Fibroblast of skin of left quadriceps (primary cell): ENCODE measurements at places on chromosomes 13 and 19.

DNA sequence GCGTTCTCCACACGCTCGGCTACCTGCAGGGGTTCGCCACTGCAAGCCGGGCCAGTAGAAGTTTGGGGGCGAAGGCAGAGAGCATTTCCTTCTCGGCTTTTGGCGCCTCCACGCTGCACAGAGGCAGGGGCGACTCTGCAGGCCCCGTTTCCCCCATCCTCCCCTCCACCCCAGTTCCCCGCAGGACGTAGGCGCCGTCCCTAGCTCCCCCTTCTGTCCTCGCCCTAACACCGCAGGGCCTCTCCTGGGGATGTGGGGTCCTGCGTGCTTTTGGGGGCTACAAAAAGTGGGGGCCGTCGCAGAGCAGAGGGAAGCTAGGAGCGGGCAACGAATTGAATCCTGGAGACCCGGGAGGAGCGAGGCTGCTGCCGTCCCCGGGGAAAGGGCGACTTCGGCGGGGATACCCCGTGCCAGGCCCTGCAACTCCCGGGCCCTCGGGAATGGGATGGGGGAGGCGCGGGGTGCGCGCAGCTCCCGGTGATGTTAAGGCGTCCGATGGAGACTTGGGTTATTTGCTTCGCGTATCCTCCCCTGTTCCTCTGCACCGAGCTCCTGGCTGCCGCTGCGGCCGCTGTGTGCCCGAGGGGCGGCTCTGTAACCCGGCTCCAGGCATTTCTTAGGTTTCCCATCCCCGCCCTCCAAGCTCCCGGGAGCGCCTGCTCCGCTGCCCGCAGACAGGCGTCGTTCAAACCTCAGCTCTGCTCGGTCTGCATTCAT lies 255.9 kb upstream of the SOX21 start:
- DNase-seq: no peak

- DNase-seq: no peak
Measured at GRCh38 chr13:50527612-50528509, 315.6 kb downstream of the DLEU7 start.

- DNase-seq: no peak
Measured at GRCh38 chr19:41917676-41918075, 10.6 kb downstream of the ERFL start.

DNA sequence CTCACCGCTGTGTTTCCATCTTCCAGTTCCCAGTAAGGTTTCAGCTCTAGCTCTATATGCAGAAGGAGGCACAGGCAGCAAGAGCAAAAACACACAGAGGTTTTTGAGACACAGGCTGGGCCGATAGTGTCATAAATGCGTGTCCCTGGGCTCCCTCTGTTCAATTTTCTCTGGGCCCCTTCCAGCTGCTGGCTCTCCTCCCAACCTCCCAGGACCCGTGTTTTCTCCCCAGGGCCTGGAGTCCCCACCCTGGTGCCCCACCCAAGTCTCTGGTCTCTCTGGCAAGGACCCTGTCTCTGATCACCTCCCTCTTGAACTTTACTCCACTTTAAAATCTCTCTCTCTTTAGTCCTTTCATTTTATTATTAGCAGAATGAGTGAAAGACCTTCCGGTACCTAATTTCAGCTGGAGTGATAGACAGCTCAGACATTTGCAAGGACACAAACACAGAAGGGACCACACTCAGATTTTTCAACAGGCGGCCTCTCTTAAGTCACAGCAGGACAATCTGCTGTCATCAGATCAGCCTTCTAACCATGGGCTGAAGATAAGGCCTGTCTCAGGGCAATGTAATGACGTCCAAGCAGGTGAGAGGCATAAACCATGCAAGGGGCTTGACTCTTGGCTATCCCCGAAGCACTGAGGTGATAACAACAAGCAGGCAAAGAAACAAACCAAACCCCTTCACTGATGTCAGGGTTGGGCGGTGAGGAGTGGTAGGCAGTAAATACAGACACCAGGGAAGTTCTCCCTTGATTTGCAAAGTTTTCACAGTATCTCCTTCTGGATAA lies 190.0 kb upstream of the IRS2 start:
- no peak for DNase-seq

GRCh38 chr13:113305208-113305607 lies 8.2 kb downstream of the LAMP1 start:
- DNase-seq: no peak

DNA sequence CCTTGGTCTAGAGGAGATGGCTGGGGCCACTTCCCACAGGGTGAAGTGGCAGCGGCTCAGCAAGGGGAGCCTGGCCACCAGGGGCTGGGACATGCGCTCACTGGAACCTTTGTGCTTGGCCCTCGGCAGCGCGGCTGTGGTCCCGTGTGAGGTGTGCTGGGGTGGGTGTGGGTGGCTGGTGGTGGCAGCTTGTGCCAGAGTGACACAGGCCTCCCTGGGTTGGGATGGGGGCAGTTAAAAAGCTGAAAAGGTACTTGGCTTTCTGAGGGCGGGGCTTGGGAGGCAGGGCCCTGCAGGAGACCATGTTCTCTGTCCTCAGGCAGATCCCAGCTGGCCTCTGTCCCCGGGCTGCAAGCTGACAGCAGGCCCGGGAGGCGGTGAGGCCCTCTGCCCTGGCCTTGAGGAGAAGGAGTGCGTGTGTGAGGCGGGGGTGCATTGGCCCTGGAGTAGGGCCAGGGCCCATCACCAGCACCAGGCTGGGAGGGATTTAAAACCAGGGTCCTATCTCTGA lies 17.3 kb downstream of the MPND start:
- DNase-seq: no peak

DNA sequence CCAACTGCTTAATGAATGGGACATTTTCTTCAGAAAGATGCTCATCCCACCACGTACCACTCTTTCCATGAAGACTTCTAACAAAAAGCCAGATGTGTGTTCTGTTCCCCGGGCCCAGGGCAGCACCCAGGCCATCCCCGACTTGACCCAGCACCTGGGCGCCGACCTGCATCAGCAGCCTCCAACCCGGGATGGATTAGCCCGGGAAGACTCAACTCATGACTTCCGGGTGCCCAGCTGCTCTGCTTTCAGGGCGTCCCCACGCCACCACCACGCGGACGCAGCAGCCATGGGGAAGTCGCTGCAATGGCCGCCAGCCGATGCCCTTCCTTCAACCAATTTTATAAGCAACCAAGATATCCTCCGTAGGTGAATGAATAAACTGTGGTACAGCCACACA lies 123.8 kb upstream of the TUBA3C start:
- no peak for DNase-seq

DNA sequence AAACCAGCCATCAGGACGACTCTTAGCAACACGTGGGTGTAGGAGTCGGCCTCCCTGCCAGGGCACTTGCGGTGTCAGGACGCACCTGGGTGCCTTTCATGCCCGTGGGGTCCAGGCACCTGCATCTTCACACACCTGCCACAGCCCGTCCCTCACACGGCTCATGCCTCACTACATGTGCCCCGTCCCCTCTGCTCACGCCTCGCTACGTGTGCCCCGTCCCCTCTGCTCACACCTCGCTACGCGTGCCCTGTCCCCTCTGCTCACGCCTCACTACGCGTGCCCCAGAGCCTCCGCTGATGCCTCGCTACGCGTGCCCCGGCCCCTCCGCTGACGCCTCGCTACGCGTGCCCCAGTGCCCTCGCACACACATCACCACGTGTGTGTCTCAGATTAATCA lies 58.0 kb upstream of the F7 start:
- DNase-seq: no peak

- no peak for DNase-seq
Measured at GRCh38 chr19:15332311-15332996, at the start of gene BRD4. Gene BRD4, minus strand, starts transcription at chr19:15332539. Its CDS starts 59,440 bp downstream, at chr19:15273099.

GRCh38 chr13:46817095-46817494 lies 20.1 kb upstream of the ESD start:
- no peak for DNase-seq

GRCh38 chr19:45421947-45422498 lies 1.7 kb downstream of the ERCC1 start:
- no peak for DNase-seq

GRCh38 chr19:13010992-13011652 lies 15.8 kb downstream of the NFIX start:
- no peak for DNase-seq

DNA sequence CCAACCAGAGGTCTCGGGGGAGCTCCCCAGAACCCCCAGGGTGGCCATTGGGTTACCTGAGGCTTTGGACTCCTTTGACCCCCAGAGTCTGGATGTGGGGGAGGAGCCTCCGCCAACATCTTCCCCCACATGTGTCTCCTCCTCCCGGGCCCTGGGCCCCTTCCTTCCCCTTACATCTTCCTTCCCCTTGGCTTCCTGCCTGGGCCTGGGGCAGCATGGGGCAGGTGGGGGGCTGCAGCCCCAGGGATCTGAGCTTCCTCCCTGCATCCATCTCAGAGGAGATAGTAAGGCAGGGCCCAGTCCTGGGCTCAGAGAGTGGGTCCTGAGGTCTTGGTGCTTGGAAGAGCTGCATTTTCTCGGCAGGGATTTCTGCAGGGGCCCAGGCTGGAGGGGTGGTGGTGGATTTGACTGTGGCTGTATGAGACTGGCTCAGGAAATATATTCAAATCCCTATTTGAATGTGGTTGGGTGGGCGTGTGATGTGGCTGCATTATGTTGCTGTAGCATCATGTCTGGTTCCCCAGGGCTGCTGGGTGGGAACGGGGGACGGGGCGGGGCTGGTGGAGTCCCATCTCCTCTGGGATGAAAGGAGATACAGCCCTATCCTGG lies 919 bp downstream of the VAV1 start:
- DNase-seq: no peak

DNA sequence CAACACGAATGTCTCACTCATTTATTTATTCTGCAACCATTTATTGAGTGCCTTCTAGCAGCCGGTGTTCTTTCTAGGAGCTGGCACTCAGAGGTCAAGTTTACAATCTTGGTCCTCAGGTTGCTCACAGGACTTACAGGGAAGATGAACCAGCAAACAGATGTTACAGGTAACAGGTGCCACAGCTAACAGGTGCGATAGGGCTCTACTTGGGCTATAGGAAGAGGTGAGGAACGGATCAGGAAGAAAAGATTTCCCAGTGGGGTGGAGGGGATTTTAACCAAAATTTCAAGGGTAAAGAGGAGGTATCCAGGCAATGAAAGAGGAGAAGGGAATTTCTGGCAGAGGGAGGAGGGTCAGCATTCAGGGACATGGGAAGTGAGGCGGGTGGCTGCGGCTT lies 87.3 kb upstream of the FARP1 start:
- DNase-seq: no peak

DNA sequence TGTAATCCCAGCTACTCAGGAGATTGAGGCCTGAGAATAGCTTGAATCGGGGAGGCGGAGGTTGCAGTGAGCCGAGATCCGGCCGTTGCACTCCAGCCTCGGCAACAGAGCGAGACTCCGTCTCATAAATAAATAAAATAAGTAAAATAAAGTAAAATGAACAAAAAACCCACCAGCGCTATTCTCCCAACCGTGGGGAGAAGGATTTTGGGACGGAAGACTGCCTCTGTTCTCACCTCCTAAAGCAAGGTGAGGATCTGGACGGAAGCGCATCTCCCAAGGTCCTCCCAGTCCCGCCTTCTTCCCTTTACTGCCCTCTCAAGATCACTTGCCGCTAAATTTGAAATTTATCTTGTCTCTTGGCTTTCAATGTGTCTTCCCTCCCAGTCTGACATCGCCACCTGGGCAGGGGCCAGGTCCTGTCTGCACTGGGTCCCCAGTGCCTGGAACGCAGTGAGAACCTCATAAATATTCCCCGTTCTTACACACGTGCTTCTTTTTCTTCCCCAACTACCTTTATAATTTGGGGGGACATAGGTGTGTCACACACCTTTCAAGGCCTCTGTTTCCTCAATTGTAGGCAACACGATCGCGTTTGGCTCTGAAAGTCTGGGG lies 1.2 kb upstream of the DNAJB1 start:
- no peak for DNase-seq

GRCh38 chr19:48656840-48657474 lies 11.0 kb upstream of the CA11 start:
- DNase-seq: peak; percentile 79

GRCh38 chr19:51467864-51468544 lies 9.8 kb upstream of the SIGLEC8 start:
- no peak for DNase-seq

DNA sequence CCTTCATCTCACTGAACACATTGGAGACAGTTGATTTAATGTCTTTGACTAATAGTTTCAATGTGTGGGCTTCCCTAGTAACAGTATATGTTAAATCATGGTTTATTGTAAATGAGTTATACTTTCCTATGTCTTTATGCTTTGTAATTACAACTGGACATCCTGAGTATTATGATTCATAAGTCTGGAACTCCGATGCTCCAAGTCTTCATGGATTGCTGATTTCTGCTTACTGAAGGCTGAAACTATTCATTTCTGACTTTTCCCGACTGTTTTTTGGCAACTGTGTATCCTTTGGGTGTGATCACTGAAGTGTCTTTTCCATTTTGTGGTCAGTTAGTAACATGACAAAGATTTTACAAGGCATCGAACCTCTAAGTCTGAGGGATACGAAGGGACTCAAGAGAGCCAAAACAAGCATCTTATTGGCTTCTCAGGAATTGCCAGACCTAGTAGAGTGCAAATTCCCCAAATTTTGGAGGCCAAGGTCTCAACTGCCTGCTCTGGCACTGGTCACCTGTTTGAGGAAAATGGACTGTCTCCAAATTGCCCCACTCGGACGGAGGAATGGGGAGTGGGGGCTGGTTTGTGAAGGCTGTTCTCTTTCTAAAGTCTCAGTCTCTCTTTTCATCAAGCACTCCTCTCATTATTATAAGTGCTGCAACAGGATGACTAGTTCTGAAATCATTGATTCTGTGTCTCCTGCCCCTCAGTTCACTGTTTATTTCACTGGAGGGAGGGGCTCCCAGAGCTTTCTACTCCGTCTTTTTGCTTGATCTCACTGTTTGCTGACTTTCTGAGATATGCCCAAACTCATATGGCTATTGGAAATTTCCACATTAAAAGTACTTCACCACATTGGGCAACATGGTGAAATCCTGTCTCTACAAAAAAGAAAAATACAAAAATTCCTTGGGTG lies 20.2 kb upstream of the CD70 start:
- peak; percentile 99 for DNase-seq

DNA sequence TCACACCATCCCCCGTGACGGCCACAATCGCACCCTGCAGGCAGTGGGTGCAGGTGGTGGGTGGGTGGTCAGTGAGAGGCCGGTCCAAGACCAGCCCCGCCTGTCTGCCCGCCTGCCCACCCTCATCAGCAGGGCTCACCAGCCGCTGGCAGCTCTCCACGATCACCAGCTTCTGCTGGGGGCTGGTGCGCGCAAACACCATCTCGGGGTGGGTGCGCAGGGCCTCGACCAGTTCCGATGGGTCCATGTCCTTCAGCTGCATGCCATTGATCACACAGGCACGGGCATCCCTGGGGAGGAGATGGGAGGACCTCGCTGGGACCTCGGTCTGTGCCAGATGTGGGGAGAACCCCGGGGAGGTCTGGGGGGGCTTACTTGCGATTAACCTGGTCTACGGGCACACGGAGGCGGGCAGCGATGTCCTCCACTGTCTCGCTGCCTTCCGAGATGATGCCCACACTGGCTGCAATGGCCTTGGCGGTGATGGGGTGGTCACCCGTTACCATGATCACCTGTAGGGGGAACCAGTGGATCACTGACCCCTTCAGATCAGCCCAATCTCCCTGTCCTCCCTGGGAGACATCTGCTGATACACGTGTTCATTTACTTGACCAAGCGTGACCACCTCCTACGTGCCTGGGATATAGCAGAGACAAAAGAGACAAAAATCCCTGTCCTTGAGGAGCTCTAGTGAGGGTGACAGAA lies 8.0 kb downstream of the ATP4A start:
- DNase-seq: no peak
